ENCODE measurements at places on chromosomes 1 and 21. TPM values are rescaled to one million over a fixed set of nuclear protein-coding genes. Genes with fewer than 3 reads are reported as not detected.
A peak's percentile ranks its signal among the peaks of the same experiment; 100 is the strongest.

Gene ANGPTL3
- 8.9 TPM for polyA plus RNA-seq

Gene UBL4B
- polyA plus RNA-seq = not detected

DNA sequence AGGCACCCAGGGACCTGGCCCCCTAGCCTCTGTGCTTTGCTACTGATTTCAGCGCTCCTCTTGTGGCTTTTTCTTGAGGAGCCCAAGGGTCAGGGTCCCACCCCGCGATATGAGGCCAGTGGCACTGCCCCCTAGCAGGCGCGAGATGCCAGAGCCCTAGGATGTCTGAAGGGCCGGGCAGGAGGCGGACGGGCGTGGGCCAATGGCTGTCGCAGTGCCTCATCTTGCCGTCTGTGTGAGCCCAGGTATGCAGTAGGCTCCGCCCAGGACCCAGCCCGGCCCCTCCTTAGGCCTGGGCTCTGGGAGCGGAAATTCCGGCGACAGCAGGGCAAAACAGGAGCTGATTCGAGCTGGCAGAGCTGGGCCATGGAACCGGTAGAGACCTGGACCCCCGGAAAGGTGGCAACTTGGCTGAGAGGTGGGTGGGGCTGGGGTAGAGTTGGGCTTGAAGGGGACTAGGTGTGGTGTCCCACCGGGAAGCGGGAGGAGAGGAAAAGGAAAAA is at the start of gene CNKSR1:
Gene CNKSR1 (plus strand): TSS at position 310 of the 503 bp plus-strand sequence. CDS start 57 bp downstream, at position 367.
- DNase-seq = no peak

DNA sequence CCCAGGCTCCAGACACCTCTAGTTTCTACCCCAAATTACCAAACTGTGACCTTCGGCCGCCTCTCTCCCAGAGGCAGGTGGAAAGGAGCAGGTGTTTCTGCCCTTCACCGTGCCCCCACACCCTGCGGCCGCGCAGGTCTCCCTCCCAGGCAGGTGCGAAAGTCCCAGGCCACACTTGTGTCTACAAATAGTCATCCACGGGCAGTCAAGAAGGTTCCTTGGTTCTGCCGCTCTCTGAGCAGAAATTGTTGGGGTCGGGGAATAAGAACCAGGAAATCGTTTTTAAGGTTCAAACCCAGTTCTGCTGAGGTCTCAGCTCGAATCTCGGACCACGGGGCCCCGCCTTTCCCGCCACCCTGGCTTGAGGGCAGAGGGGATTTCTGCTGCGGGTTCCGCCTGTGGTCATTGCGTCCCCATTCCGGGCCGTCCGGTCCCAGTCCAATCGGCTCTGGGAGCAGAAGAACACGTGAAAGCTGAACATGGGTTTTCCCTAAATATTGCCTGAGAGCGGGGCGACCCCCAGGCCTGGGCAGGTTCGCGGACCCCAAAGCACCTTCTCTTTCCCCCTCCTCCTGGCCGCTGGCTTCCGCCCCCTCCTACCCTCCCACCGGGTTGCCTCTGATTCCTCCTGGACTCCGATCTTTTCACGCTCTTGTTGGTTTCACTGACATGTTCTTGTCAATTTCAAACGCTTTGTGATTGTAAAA is 1.2 kb upstream of the ATF3 start:
- DNase-seq = no peak

Gene BRWD1
- 57.8 TPM for polyA plus RNA-seq

DNA sequence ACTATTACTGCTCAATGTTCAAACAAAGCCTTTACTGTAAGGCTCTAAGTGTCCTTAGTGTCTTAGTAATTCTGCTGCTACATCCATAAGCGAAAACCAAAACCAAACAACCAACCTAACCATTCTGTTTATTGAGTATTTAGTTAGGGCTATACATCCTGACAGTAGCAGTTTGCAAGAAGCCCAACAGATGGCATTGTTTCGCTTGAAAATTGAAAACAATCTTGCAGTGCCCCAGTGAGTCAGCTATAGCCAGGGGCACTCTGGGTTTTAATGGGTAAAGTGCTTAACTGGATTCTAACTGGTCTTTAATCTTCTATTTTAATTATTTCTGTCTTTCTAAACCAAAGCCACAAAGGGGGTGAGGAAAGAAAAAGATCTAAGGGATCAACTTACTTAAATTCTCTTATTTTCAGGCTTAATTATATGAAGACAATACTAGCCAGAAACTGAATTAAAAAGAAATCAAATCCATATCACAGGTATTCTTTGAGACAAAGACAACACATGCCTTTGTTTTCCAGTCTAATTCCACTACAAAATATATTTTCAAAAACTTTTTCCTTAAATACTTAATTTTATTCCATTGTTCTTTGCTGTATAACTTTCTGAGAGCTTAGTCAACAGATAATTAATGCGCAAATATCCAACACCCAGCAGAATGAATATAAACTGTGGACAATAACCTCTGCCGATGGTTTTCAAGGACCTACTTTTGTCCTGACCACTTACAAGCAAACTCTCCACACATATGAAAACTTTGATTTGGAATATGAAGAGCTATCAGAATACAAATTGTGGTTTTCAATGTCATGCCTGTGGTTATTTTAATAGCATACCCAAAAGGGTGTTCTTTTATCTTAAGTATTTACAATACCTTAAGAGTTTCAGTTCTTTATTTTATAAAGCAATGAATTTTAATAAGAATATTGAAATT is 15.2 kb downstream of the POGZ start:
- DNase-seq = peak; percentile 70

DNA sequence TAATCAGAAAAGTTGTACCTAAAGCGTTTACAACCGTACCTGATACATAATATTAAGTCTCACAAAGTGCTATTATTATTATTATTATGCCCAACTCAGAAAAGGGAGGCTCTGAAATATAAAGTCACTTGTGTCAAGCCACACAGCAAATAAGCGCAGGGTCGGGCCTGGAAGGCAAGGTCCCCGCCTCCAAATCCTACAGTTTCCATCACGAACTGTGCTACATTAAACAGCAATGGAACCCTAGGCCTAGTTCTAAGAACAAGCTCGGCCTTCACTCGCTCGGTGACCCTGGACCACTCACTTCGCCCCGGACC is 549 bp downstream of the PARS2 start:
- no peak for DNase-seq

GRCh38 chr1:61487801-61488200 is 237.1 kb downstream of the TM2D1 start:
- DNase-seq = no peak

All from left kidney (tissue), 8 donors.